ENCODE measurements at places on chromosomes 3 and 15. TPM values are rescaled to one million over a fixed set of nuclear protein-coding genes. Genes with fewer than 3 reads are reported as not detected.

DNA sequence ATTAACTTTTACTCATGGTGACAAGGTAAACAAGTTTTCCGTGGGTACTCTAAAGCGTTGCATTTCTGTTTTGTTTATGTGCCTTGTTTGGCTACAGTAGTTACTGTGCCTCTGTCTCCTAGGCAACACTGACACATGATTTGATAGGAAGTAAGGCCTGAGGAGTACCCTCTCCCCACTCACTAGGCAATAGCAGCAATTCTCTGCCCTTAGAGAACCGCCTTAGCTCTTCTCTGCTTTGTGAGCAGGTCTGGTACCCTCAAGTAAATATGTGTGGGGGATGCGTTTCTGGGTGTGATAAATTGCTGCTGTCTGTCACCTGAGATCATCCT is at the start of gene IL5RA:
TSS of gene IL5RA (minus strand) at position 76 of the 332 bp plus-strand sequence. CDS start 5,390 bp downstream, outside the sequence.
- no peak for DNase-seq

DNA sequence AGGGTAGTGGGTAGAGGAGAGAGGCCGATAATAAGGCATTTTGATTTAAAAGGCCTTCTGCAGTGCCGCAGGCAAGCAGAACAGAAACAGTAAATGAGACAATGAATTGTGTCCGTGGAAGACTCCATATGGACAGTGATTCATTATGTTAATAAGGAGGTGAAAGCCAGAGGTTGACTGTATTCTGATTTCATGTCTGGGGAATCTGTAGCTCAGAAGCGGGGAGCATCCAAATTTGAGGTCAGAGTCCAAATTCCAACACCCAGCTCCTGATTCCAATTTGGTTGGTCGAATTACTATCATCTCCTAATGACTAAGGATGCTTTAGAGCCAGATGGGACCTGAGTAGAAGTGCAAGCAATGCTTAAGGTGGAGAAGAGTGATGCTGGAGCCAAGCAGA is 1.0 kb upstream of the TBC1D21 start:
- DNase-seq: no peak

Gene RPP14
- 9.9 TPM for total RNA-seq

Gene CLEC3B
- 24.4 TPM for total RNA-seq

Gene GPR27
- not detected for total RNA-seq

All from Peyer's patch (tissue), 4 donors.